ENCODE measurements at places on chromosomes 6 and 20.

GRCh38 chr20:23314699-23315098, 35.9 kb upstream of the NXT1 start:
- DNase-seq: no peak

GRCh38 chr6:95294043-95294442, 283.3 kb upstream of the MANEA start:
- DNase-seq: no peak

GRCh38 chr6:20183706-20184105, 28.6 kb downstream of the MBOAT1 start:
- DNase-seq: no peak

- peak; percentile 33 for DNase-seq
Measured at GRCh38 chr6:47016909-47017308, 25.2 kb downstream of the ADGRF1 start.

GRCh38 chr6:140636271-140636907, 1261.9 kb upstream of the CITED2 start:
- no peak for DNase-seq

DNA sequence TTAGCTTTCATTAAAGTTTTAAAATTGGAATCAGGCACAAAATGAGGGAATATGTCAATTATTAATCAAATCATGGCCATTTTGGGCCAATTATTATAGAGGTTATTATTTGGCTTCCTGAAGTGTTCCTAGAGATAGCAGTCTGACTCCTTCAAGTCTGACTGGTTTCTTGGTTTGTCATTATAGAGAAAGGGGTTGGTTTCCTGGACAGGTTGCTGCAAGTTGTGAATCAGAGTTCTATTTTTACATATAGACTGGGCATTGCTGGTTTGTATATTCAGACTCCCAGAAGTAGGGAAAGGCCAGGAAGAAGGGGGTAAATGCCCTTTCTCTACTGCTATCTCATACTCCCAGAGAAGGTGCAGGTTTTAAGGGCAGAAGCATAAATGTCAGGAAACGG, 121.4 kb upstream of the CEP162 start:
- no peak for DNase-seq

DNA sequence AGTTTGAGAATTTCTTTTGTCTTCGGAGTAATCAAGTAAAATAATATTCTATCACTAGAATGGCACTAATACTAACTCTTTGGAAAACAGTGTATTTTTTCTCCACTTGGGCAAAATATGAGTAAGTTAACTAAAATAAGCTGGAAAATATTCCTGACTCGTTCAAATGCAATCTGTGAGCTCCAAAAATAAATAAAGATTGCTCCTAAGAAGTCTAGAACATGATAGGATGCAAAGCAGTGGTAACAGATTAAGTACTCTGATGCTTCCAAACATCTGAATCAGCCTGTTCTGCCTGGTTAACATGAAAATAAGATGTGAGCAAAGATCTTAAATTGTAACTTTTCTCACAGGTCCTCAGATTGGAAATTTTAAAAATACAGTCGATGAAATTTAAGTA, 285.1 kb upstream of the ID4 start:
- DNase-seq: no peak

GRCh38 chr6:135265278-135265677, 84.2 kb downstream of the MYB start:
- DNase-seq: no peak

- no peak for DNase-seq
Measured at GRCh38 chr20:23101696-23102406, 15.7 kb upstream of the CD93 start.

DNA sequence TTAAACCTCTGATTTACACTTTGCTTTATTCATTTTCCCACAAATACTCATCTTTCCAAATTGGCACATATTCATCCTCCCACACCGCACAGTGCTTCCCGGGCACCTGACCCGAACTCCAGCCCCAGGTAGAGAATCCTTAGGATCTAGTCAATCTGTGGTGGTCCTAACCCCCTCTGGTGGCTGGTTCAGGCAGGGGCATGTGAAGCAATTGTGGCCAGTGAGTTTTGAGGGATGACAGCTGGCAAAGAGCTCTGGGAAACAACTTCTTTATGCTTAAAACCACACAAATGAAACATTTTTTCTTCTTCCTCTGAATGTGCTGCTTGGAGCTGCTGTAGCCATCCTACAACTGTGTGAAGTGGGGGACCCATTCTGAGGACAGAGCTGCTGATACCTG, 54.7 kb downstream of the ELOVL5 start:
- peak; percentile 15 for DNase-seq

- DNase-seq: no peak
Measured at GRCh38 chr20:5654557-5654956, 95.6 kb upstream of the SHLD1 start.

GRCh38 chr6:70221715-70222438, 81.0 kb downstream of the COL9A1 start:
- no peak for DNase-seq

All from NT2/D1 (cell line).